ENCODE measurements at places on chromosomes 2 and 18.

DNA sequence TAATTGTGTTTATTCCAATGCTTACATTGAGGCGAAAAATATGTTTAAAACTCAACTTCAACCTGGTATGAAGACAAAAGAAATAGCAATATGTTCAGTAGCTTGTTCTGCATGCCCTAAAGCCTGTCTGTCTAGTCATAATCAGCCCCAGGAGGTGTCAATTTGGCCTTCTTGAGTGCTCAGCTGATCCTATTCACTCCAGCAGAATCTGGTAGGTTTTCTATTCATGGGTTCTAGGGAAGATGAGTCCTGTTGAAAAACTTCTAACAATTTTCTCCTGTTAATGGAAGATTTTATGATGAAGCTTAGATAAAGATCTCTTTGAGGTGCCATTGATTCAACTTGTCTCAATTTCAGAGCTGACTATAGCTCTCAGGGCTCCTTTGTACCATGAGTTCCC lies 402.0 kb upstream of the UBE2E3 start:
- DNase-seq: no peak

DNA sequence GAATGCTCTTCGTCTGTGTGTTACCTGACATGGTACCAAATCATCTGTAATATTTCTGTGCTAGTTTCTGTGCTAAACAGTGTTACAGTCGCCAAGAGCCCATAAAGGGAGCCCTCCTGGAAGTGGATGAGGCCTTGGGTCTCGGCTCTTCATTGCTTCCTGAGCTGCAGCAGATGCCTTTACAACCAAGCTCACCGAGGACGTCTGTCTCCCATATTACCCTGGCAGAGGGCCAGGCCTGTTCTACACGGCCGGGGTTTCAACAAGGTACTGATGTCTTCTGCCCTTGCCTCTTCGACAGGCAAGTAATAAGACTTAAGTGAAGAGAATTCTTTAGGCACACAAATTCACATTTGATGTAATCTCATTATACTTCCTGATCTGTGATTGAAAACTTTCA lies 16.8 kb downstream of the RPL31 start:
- DNase-seq: no peak

- no peak for DNase-seq
Measured at GRCh38 chr18:51711298-51711889, 513.9 kb upstream of the MEX3C start.

DNA sequence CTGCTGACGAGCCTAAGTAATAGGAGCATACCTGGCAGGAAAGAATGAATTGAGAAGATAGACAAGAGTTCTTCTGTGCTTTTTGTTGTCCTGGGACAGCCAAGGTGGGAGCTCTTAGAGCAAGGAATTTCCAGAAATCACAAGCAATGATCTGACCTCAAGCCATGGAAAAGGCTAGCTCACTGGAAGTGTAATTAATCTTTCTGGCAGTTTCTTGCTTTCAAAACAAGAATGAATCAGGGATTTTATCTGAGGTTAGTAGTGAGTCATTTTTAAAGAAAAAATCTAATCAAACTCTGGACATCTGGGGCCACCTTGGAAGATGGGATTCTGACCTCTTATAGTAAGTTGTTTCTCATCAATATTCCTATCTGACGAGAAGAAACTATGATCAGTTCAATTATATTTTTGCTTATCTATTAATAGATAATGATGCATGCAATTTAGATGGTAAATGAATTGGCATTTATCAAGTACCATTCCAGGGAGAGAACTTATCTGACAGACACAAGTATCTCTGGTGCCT lies 98.0 kb downstream of the ADCYAP1 start:
- no peak for DNase-seq

GRCh38 chr2:141200191-141200590 lies 930.6 kb downstream of the LRP1B start:
- no peak for DNase-seq

GRCh38 chr2:202361108-202361507 lies 15.0 kb upstream of the BMPR2 start:
- no peak for DNase-seq

DNA sequence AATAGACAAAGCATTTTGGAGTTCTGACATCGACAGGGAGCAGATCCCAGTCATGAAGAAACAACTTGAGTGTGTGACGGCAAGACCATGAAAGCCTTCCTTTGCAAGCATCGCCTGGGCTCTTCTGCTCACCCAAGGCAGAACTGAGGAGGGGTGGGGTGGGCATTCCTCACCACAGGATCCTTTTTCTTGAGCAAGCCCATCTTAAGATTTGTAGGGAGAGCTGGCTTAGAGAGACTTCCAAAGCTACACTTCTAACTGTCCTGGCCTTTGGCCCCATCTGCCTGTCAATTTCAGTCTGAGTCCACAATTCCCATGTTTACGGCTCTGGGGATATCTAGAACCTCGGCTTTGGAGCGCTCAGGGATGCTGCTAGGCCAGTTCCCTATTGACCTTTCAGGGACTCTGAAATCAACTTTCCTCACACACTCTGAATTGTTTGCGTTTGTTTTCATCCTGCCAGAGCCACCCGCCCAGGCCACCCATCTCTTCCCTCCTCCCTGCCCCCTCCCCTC lies 3.7 kb downstream of the KLHL14 start:
- DNase-seq: no peak

DNA sequence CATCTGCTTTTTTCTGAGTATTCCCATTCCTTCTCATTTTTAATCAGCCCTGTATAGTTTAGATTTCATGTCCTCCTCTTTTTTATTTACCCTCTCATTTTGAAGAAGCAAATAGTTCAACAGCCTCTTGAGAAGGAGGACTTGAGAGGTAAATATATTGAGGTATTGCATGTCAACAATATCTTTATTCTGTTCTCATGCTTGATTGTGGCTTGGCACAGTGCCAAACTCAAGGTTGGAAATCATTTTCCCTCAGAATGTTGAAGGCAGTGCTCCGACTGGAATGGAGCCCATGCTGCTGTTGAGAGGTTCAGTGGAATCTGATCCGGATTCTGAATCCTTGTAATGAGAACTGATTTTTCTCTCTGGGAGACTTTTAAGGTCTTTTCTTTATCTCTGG lies 31.0 kb upstream of the GALNT3 start:
- no peak for DNase-seq

DNA sequence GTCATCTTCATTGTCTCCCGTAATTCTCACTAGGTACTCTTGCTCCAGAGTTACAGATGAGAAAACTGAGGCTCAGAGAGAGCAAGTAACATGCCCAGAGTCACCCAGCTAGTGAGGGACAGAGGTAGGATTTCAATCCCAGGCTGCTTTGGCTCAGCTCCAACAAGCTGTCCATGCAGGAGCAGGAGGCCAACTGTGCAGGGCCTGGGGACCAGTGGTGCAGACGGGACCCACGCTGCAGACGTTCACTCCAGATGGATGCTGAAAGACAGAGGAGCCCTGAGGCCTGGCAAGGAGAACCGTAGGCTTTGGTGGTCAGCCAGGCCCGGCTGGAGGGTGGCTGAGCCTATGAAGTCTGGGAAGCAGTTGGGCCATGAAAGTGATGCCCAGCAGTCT lies 102.6 kb downstream of the MCFD2 start:
- no peak for DNase-seq

DNA sequence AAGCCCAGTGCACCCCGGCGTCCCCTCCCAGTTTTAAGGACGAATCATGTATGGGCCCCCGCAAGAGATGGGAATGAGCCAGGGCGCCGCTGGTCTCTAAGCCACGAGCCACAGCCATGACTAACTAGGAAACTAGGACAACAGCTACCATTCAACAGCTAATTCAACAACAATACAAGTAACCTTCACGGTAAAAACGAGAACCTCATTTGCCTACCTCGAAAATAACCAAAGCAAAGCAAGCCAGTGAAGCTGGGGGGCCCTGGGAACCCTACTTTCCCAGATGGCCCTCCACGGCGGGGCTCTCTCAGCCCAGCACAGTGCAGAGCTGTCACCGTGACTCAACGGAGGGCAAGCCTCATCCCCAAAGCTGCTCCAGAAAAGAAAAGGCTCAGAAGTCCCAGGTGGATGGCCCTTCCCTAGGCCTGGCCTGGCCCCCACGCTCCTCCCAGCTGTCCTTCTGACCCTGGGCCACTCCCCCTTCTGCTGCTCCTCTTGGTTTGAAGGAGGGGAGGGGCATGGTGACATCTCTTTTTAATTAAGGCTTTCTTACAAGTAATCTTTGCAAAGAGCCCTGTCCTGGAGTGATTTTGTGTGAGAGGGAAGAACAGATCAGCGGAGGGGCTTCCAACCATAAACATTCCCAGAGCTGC lies 126.3 kb downstream of the HDAC4 start:
- DNase-seq: no peak

- DNase-seq: no peak
Measured at GRCh38 chr18:41646915-41647620, 308.0 kb upstream of the PIK3C3 start.

- no peak for DNase-seq
Measured at GRCh38 chr2:99988599-99988998, 153.8 kb downstream of the AFF3 start.

DNA sequence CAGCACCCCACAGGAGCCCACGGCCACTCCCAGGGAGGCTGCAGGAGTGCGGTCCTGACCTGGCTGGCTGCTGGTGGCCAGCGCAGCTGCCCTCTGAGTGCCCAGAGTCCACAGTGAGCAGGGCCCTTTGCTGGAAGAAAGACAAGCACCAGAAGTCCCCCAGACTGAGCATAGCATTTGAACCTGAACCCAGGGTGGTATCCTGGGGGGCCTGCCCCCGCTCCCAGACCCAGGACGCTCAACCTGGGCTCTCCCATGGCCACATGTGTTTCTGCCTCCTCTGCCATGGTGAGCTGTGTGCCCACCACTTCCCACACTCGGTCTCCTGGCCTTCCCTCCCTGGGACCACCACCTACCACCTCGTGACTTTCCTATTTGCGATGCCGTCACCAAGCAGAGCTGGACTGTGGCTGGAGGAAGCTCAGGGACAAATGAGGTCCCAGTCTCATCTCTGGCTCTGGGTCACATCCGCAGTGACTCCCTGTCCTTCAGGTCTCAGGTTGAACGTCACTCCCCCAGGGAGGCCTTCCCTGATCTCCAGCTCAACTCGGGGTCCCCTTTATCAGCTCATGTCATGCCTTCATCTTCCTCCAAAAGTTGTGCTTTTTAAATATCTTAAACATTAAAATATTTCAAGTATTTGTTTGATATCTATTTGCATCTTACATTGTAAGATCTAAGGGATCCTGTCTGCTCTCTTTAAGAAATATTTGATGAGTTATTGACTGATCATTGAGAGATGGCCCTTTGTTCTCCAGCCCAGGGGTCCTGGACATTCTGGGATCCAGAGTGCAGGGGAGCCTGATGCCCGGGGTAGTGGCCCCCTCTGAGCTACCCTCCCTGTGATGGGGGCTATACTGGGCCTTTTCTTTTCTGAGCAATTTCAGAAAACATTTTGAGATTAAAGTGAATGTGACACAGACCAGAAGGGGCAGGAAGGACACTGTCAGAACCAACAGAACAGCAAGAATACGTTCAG lies 16.4 kb upstream of the GPR55 start:
- DNase-seq: no peak

DNA sequence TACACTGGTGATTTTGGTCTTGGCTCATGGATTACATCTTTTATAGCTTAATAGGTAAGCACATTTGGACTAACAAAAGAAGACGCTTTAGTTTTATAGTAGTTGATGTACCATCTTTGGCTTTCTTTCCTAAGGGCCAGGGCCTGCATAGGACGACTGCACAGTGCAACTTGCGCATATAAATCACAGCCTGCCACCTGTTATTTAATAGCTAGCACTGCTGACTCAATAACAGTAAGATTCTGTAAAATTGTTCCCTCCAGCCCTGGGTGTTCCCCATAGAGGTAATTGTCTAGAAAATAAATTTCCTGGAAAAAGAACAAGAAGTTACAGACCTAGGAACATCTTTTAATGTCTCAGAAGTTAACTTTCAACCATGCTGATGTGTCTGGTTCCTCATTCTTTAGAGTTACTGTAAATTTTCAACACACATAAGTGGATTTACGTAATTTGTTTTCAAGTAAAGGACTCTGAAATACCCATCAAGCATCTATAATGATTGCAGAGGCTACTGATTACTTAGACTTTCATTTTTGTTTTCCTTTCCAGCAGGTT lies 594.2 kb upstream of the NXPH2 start:
- DNase-seq: no peak

DNA sequence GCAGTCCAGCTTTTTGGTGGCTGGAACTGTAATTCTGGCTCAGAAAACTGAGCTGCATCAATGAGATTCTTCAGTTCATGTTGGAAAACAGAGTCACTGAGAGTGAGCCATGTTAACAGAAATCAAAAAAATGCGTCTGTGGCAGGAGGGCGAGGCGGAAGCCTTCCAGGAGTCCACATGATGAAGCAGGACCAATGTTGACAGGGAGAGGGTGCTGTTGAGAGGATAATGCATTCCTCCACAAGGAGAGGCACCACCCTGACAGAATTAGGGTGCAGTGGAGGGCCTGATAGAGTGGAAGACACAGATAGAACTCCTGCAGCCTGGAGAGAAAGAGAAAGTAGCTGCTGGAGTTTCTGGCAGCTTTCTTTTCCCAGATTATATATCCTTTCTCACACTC lies 111.5 kb downstream of the MGAT5 start:
- no peak for DNase-seq

DNA sequence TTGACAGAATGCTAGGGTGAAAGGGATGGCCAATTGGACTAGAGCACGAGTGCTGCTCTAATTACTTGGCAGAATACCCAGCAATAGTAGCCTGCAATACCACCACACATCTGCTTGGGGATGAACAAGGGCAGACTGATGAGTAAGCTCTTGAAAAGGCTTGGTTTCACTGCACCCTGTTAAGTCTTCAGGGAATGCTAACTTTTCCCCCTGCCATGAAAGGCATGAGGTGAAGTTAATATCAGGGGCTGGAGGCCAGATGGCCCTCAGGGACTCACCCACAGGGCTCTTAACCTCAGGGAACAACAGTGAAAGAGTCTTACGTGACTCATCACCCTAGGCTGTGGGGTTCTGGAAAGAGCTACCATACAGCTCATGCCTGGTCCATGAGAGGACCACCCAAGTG lies 51.7 kb upstream of the MYL1 start:
- no peak for DNase-seq

- no peak for DNase-seq
Measured at GRCh38 chr2:162037028-162037795, 36.8 kb downstream of the DPP4 start.

DNA sequence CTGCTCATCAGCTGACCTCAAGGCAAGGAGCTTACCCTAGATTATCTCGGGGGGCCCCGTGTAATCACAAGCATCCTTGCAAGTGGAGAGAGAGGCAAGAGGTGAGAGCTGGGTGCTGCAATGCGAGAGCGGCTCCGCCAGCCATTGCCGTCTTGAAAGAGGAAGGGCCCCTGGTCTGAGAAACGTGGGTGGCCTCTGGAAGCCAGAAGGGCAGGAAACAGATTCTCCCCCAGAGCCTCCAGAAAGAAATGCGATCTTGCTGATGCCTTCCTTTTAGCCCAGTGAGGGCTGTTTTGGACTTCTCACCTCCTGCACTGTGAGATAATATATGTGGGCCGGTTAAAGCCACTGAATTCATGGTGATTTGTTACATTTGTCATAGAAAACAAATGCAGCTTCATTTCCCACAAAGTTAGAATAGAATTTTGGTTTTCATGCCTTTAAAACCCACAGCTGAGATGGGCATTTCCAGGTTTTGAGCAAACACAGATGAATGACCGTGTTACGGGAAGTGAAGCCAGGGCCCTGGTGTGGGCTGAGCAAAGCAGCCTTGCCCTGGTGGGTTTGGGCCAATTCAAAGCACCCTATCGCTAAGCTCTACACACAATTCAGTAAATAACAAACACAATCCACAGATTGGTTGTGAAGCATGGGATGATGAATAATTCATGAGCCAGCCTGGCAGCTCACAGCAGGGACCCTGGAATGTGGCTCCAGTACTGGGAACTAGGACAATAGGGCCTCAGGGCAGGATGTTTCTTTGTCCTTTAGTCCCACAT lies 319.9 kb upstream of the HS6ST1 start:
- DNase-seq: no peak
